ENCODE measurements at places on chromosomes 3 and 15.

DNA sequence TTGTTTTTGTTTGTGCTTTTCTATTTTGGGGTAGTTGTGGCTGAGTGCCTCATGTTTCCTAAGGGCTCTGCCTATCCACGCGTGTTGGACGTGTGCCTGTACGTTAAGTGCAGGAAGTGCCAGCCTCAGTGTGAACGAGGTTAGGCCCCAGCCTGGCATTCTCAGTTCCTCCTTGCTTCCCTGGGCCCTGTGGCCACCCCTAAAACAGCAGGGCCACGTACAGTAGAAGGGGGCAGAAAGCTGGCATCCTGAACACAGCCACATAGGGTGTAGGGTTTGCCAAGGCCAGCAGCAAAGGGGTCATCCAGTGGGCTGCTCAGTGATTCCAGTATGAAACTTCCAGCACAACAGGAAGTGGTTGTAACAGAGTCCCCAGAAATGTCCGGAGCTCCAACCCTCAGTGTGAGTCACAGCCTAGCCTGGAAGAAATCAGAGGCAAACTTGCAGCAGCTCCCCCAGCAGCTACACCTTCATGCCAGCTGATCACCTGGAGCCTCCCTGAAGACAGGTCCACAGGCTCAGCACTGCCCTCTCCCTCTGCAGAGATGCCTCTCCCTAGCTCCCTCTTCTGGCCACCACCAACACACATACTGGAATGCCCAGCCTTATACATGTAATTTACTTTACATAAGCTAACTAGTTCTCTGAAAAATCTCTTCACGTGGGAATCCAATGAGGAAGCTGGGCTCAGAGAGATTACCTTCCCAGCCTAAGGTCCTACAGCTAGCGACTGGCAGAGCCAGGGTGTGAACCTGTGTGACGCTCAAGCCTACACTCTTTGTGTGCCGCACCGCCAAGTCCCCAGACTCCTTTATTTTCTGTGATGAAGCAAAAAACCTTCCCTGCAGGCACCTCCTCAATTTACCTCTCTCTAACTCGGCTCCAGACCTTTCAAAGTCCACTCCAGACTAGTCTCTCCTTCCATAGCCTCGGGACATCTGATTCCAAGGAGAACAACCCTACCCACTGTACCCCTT lies 26.6 kb downstream of the ILDR1 start:
- peak; percentile 76 for DNase-seq

DNA sequence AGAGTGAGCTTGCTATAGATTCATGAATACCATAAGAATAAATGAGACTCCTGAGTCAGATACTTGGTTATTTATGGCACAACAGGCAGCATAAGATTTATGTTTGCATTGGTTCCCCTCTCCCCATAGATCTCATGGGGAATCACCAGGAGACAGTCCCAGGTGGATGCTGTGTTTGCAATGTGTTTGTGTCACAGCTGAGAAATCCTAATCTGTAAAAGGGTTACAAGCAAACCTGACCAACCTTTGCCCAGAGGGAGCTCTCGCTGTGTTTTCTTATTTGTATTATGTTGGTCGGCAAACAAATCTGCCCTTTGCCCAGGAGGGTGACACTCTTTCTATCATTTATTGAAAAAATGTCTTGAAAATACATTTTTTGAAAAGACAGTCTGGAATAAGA lies 236.2 kb downstream of the ZPLD1 start:
- DNase-seq: no peak

DNA sequence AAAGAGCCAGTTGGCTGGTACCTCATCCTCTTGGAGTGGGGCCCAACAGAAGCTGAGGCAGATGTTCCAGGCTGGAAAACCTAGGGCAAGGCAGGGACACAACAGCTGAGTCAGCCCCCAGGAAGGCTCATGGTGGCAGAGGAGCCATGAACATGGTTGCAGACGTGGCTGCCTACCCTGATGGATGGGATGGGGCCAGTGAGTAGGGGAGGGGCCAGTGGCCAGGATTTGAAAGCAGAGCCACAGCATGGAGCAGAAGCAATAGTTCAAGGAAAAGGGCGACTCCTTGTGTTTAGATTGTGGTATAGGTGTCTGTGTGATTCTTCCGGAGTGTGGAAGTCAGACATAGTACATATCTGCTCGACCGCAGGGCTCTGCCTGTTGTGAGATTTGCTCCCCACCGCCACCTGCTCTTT lies 24.2 kb downstream of the PXYLP1 start:
- peak; percentile 36 for DNase-seq

DNA sequence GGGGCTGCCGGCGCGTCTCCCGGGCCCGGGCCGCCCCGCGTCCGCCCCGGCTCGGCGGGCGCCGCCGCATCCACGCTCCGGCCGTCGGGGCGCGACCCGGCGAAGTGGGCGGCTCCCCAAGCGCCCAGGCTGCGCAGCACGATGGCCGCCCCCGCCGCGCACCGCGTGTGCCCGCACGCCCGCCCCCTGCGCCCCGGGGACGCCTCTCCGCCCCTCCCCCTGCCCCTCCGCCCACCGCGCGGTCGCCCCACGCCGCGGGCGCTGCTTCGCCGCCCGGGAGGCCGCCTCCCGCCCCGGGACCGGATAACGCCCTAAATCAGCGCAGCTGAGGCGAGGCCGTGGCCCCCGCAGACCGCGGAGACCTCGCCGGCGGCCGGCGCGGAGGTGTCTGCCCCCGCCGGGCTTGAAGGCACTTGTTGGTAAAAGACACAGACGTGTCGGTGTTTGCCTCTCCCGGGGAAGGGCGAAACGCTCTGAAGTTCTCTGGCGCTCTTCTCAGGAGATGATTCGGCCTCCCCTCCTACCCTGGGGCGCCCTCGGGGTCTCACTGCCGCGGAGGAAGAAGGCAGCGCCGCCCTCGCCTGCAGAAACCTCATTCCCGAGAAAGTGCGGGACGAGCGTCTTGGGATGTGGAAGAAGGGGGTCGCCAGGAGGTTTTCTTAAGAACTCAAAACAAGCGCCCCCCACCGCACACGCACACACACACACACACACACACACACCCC lies at the start of gene BNC1:
Gene BNC1, minus strand, starts transcription at position 106 of the 725 bp plus-strand sequence. Its CDS starts 36 bp downstream, at position 70.
- DNase-seq: no peak

- DNase-seq: no peak
Measured at GRCh38 chr15:80953001-80953952, 36.3 kb downstream of the MESD start.

DNA sequence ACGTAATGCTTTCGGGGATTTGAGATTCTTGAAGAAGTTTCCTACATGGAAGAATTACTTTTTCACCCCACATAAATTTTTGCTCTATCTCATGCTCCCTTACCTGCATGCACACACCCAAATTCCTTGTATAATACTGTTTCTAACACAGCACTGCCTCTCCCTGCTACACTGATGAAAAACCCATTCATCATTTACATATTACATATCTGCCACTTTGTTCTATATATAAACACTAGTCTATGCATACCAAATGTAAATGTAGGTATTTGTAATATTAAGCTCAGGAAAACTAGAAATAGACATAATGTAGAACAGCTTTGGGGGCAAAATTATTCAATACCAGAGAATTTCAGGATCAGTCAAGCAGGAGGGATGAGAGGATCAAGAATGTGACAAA lies 182.6 kb upstream of the SEMA6D start:
- no peak for DNase-seq

- DNase-seq: no peak
Measured at GRCh38 chr3:57889807-57890206, 118.4 kb upstream of the FLNB start.

DNA sequence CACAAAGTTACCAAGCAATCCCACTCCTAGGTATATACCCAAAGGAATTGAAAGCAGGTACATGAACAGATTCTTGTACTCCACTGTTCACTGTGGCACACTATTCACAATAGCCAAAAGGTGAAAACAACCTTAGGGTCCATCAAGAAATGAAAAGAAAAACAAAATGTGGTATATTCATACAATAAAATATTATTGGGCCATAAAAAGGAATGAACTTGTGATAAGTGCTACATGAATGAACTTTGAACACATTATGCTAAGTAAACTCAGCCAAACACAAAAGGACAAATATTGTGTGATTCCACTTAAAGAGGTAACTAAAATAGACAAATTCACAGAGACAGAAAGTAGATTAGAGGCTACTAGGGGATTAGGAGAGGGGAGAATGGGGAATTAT lies 55.2 kb upstream of the IMPG2 start:
- DNase-seq: no peak

DNA sequence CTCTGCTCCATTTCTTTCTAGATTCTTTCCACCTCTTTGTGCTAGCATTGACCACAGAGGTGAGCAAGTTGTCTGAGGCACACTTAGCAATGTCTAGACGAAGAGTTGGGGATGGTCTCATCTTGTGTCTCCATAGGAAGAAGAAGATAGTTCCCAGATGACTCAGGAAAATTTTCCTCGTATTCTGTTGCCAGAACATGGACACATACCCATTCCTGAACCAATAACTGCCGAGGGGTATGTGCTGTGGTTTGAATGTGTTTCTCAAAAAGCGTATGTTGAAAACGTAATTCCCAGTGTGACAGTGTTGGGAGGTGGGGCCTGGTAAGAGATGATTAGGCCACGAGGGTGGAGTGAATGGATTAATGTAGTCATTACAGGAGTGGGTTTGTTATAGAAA lies 107.5 kb upstream of the GALNT15 start:
- DNase-seq: no peak

DNA sequence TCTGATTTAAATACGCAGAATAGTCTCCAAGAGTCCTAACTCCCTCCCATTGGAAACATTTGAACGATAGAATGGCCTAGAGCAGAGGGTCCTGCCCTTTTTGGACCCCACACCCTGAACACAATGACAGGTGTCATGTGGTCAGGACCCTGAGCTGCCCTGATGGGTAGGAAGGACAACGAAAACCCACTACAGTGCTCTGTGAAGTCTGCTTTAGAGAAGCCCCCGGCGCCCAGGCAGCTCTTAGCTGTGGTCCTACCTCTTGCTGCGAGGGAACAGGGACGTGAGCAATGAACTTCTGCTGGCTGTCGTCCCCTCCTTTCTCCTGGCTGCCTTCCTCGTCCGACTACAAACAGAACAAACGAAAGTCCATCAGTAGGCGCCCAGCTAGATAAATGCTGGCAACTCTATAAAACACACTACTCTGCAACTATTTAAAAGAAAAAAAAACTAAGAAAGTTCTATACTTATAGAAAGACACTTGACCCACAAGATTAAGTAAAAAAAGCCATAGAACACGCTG lies 8.7 kb upstream of the RAB43 start:
- DNase-seq: no peak

- DNase-seq: no peak
Measured at GRCh38 chr3:43289401-43289800, 3.1 kb downstream of the SNRK start.

- peak; percentile 84 for DNase-seq
Measured at GRCh38 chr3:8416965-8417364, 84.7 kb upstream of the LMCD1 start.

DNA sequence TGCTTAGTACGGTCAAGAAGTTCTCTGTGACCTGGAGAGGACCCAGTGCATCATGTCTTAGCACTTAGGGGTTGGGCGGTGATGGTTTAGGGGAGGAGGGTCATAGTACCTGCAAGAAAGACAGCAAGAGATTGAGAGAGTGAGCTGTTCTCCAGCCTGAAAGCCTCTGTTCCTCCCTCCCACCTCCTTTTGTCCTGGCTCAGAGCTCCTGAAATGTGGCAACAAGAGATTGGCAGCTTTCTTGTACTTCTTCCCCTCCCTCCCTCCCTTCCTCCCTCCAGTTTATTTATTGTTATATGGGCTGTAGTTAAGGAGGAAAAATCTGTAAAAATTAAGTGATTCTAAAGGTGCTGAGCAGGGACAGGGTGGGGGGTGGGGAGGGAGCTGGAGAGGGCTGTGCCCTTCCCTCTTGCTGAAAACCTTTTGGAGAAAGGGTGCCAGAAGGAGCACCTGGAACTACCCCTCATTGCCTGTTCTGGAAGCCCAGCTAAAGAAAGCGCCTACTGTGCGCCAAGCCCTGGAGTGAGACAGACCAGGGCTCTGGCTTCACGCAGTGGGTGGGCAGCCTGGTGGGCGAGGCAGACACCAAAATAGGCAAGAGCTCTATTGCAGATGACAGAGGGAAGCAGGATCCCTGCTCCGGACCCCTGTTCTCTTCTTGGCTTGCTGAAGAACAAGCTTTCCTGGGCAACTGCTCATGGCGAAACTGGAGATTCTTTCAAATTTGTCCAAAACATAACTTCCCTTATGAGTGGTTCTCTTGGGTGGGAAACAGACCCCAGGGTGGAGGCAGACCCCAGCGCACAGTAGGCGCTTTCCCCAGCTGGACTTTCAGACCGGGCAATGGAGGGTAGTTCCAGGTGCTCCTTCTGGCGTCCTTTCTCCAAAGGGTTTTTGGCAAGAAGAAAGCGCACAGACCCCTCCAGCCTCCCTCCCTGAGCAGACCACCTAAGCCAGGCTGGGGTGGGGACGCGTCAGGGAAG lies 35.6 kb downstream of the LINGO1 start:
- DNase-seq: no peak

DNA sequence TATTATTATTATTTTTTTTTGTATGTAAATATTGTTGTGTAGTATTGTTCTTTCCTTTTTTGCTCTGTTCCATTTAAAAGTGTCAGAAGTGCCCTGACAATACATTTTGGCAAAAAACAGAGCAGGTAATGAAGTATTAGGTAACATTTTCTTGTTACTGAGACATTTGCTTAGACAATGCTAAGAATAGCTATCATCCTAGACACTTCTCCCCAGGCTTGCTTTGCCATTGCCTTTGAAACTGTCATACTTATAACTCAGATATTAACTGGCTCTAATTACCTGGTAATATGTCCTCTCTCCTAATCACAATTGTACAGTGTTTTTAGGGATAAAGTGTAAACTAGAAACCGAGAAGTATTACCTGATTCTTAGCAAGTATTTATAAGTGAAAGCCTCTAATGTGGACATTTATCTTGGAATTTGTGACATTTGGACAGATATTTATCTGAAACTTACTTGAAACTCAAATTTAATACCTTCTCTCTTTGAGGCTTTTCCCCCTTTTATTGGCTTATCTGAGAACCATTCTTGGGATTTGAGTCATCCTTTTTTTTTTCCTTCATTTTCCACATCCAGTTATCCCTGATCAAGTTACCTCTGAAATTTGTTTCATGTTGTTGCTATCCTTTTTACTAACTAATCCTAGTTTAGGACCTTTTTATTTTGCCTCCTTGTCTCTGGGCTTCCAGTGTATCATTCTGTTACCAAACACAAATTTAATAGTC lies 13.1 kb downstream of the ARIH1 start:
- no peak for DNase-seq

DNA sequence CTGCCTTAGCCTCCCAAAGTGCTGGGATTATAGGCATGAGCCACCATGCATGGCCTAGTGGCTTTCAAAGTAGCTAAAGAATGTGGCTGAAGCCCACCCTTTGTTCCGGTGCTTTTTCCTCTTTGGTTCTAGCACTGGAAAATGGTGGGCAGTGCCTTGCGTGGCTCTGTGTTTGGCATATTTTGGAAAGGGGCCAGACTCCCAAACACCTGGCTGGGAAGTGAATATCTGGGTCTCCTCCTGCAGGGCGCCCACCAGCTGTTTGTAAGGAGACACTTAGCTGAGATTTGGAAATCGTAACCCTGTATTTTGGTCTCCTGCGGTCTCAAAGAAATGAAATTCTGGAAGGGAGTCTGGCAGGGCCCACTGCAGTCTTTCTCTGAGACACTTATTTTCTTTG lies 336.4 kb downstream of the IL20RB start:
- DNase-seq: no peak

Measured in OCI-M1 (cell line).